AG09319 (cell line): ENCODE measurements at places on chromosomes 7 and 10.

GRCh38 chr7:48518092-48518491 lies 346.8 kb downstream of the ABCA13 start:
- DNase-seq, result no peak

- no peak for DNase-seq
Measured at GRCh38 chr7:135673360-135673706, 11.0 kb downstream of the STMP1 start.

- DNase-seq, result no peak
Measured at GRCh38 chr7:5417106-5418071, 6.2 kb downstream of the TNRC18 start.

DNA sequence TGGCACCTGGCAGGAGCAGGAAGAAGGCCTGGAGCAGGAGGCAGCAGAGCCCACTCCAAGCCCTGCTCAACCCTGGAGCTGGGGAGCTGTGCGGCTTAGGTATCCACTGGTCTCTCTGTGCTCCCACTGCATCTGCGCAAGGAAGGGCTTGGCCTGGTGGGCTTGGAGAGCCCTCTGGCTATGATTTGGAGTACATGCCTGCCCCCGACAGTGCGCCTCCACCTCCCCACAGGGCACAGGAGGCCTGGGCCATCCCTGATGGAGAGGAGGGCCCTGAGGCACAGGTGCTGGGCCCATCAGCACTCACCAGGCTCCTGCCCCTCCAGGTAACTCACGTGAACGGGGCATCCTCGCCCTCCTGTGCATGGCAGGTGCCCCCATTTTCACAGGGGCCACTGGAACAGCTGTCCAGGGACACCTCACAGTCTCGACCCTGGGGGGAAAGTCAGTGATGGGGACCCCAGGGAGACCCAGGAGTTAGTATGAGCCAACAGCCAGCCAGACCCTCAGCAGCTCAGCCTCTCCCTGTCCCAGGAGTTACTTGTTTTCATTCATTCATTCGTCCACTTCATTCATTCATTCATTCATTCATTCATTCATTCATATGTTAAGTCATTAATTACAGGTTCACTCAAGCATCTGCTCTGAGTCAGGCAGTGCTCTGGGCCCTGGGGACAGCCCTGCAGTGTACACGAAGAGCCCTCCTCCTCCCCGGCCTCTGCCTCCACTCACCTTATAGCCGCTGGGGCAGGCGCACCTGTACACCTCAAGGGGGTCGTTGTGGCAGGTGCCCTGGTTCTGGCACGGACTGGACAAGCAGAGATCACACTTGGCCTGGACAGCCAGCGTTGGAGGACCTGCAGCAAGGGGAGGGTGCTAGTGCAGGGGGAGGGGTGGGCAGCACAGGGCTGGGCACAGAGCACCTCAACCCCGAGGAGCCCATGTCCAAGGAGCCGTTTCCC lies 167.2 kb downstream of the SLIT1 start:
- no peak for DNase-seq

- DNase-seq, result no peak
Measured at GRCh38 chr10:114311496-114312209, 72.6 kb downstream of the VWA2 start.

DNA sequence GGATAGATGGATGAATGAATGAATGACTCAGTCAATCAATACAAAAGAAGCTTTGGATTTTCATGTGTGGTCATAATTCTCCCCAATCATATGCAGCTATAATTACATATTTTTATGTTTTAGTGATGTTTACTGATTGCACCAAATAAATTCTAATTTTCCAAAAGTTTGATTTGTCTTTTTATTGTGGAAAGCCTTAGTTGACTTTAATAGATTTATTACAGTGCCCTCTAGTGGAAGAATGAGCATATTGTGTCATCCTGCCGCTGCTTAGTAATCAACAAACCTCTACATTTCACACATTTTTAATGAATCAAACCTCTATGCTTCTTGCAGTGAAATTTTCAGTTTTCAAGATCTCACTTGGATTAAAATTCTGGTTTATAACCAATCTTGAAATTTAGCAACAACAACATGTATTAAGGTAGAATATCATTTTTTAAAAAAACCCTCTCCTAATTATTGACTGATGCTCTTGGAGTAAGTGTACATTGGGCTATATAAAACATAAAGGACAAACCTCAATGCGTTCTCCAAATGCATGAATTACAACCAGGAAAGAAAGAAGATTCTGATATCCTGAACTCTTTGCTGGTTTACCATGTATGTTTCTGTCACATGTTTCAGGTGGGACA lies 55.6 kb upstream of the PNLIP start:
- DNase-seq, result no peak

- no peak for DNase-seq
Measured at GRCh38 chr10:31769564-31769963, 159.1 kb downstream of the ARHGAP12 start.

DNA sequence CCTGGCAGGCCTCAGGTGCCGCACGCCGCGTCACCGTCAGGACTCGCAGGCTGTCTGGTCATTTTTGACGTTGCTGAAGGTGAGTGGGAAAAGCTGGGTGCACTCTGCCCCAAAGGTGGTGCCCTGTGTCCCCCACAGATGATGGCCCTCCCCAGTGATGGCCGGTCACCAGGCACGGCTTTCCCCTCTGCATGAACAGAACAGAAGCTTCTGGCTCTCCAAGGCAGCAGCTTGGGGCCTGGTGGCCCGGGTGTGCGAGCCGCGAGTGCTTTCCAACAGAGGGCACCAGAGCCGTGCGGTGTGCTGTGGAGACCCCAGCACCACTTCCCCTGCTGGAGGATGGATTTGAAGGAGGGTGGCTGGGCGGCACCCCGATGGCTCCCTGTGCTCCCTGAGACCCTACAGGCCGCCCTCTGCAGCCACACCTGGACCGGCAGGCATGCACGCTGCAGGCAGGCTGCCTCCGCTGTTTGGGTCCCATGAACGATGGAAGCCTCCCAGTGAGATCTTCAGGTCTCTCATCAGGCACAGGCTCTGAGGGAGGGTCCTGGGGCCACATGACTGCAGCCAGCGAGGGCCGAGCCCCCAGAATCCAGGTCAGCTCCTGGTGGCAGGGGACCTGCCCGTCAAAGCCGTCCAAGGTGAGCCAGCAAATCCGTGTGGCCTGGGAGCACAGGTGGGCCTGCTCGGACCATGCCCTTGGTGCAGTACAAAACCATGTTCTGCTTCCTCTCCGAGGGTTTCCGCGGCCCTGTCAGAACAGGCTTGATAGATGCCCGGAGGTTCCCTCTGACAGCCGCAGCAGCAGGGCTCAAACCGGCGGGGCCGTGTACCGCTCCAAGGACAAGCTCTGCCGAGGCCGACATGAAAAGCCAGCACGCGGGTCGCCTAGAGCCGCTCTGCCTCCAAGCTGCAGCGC lies 195.4 kb downstream of the EBF3 start:
- DNase-seq, result no peak

DNA sequence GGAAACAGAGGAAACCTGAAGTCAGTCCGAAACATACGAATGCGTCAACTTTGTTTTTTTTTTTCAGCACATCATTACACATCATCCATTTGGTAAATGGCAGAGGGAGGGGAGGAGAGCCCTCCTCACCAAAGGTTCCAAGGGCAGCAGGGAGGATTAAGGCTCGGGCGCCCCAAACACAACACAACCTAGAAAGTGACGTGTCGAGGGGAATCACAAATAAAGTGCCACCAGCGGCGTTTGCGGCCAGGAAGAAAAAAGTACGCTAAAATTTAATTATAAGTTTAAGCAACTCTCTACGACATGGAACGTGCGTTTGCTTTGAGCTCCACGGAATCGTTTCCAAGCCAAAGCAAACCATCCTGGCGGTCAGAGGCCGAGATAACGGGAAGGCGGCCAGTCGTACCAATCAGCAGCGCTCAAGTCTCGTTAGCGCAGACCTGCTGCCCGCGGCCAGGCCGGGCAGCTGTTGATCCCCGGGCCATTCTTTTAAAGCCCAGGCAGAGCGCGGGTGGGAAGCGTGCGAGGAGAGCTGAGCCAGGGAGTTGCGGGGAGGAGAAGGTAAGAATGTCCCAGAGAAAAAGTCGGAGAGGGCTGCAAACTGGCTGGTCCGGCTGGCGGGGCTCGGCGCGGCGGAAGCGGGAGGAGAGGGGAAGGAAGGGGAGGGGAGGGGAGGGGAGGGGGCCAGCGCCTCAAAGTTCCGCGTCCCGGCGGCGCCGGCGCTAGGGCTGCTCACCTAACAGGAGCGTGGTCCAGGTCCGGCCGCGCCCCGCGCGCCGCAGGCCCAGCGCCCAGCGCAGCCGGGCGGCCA lies 719 bp downstream of the DPY19L1 start:
- DNase-seq, result peak; percentile 15

DNA sequence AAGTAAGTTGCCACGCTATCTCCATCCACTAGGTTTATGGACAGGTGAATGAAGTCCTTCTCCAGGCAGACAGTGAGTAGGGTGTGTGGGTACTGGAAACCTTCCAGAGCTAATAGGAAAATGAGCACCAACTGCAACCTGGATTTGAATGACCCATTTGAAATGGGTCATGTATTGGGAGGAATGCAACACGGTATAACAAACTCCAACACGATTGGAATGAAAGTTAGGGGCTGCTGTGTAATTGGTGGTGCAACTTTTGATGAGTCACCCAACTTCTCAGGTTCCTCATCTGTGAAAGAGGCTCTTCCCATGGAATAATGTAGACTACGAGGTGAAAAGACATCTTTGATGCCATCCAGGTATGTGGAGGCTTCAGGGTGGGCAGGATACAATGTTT lies 241.4 kb upstream of the PODXL start:
- DNase-seq, result no peak

GRCh38 chr7:30176463-30177109 lies 41.8 kb downstream of the MTURN start:
- DNase-seq, result no peak

DNA sequence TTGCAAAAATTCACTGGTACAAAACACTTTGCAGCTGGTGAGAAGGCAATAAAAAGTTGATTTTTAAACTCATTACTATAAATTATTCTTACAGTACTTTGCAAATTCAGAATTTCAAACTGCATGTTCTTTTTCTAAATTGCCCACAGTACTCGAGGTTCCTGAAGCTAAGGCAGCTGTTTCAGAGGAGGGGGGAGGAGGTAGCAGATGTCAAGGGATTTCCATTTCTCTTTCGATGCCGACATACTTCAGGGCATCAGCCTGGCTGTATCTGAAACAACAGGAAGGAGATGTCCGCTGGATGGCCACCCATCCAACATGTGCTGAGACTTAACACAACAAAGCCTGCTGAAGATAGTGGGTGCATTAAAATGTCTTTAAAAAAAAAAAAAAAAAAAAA lies 76.7 kb downstream of the EZH2 start:
- DNase-seq, result no peak

DNA sequence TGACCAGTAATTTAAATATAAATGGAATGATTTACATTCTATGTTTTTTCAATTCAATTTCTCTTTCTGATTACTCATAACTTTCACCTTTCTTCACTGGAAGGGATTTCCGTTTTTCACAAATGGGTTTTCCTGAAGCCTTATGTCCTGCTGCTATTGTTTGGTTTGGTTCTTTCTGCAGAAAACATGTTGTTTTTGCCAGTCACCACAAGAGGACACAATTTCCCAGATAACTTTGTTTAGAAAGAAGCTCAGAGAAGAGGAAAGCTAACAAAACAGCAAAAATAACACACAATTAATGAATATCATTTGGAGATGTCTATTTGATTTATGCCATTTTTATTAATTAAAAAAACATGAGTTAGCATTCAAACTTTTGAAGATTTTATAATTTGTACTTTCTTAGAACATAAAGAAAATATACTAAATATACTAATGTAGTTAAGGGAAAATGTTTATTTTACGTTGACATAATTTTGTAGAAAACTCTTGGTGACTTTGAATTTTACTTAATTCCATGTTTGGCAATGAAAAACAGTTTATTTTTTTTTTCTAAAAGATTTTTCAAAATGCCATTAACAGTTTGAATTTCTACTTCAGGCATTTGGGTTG lies 4.6 kb upstream of the TWIST1 start:
- no peak for DNase-seq

DNA sequence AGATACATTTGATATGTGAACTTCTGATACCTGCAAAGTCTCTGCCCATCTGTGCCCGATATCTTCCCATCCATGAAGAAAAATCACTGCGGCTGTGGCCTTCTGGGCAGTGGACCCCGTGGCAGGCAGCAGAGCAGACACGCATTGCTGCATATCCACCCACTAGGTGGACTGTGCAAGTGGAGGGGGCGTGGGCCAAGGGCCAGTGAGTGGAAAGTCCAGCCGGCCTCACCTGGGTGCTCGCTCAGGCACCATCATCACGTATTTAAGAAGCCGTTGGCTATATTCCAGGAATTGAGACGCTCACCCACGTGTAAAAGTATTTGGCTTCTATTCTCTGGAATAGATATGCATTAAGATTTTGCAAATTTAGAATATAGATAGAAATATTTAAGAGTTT lies 30.8 kb upstream of the SLC13A1 start:
- no peak for DNase-seq

GRCh38 chr7:122518488-122518887 lies 180.4 kb downstream of the RNF133 start:
- no peak for DNase-seq

- no peak for DNase-seq
Measured at GRCh38 chr10:23535381-23535780, 96.5 kb downstream of the OTUD1 start.

DNA sequence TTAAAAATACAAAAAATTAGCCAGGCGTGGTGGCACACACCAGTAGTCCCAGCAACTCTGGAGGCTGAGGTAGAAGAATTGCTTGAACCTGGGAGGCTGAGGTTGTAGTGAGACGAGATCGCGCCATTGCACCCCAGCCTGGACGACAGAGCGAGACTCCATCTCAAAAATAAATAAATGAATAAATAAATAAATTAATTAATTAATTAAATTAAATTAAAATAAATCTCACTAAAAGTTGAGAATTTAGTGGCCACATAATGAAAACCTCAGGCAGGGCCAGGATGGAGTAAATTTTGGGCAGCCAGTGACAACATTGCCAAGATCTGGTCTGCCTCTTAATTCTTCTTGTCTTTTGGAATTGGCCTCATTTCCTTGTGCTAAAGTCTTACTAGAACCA lies 187.5 kb upstream of the FEZF1 start:
- DNase-seq, result no peak

GRCh38 chr10:17001961-17002749 lies 127.5 kb downstream of the CUBN start:
- peak; percentile 97 for DNase-seq

- DNase-seq, result no peak
Measured at GRCh38 chr10:29304995-29305335, 16.1 kb downstream of the LYZL1 start.

DNA sequence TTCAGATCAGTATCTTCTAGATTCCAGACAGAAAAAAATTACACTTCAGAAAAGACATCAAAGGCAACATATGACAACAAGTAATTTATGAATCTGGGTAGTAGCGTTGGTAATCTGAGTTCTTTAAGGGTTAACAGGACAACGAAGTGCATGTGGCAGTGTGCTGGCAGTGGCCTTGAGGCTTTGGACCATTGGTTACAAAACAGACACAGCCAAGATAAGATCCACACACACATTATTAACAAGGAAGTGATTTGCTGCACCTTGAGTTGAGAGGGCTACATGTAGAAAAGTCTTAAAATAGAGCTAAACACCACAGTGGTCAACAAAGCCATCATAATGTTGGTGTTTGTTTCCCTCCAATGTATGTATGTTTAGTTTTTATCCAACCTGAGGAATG lies 40.6 kb downstream of the AKR1D1 start:
- DNase-seq, result no peak
